Activated T-cell treated with anti-CD3 and anti-CD28 coated beads for 48 hours (primary cell): ENCODE measurements at places on chromosomes 2 and 18.

DNA sequence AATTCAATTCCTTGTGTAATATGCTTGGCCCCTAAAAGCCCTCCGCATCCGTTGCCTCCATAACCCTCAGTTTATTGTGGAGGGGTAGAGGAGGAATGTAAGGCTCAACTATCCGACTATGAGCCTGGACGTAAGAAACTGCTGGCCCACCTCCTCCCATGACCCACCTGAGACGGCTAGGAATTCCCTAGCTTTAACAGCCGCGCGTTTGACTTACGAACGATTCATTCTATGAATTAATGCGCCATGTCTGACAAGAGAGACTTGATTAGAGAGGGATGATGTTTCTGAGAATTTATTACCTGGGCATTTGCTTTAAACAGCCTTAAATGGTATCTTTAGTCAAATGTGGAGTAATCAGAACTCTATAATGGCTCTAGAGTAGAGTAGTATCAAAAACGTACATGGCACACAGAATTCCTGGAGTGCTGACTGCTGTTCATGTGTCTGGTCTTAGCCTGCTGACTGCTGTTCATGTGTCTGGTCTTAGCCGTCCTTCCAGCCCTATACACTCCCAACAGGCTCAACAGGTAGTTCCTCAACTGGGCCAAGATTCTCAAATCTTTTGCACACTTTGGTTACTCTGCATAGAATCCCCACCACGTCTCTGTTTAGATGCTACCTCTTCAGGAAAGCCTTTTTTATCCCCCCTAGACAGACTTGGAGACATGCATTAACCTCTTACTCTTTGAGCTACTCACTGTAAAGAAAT is 899 bp upstream of the GFPT1 start:
- no peak for DNase-seq

GRCh38 chr2:85245891-85246290 is 81.9 kb downstream of the TGOLN2 start:
- DNase-seq, result no peak

DNA sequence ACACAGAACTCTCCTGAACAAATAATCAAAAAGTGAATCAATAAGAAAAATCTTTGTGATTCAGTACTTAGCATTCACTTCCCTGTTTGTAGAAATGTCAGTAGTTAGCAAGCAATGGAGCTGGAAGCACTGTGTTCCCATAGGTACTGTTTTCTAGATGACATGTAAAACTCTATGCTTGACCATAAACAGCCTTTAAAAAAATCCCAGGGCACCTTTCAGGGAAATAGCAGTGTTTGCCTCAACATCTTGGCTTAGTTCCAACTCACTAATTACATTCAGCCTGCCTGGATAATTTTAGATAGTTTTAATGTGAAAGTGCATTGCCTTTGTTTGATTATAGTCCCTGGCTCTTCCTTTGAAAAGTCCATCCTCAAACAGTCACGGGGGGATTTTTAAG is 721.8 kb downstream of the ERBB4 start:
- DNase-seq, result no peak

DNA sequence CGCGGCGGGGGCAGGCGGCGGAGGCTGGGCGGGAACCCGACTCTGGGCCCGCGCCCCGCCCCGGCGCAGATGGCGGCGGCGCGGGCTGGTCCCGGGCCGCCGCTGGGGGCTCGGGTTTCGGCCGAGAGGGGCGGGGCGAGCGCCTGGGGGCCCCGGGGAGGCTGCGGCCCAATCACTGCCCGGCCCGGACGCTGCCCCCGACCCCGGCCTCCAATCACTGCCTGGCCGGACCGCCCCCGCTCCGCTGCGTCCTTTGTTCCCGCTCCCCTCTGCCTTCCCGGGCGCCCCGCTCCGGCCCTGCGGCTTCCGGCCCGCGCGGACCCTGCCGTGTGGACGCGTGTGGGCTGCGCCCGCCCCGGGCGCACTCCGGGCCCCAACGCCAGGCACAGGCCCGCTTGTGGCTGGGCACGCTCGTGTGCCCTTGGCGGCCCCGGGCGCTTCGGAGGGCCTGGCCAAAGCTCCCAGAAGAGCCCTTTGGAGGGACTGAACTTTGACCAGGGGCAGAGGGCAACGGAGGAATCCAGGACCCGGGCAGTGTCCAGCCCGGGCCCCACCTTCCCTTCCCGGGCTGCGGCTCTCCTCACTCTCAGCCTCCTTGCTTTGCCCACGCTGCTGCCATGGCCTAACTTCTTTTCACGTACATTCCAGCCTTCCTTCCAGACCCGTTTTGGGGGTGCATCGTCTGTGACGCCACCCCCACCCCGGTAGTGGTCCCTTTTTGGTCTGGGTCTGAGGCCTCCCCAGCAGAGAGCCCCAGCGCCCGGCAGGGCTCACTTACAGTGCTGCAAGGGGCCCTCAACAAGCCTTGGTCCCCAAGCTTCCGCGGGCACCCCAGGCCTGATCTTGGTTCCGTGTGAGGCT is 27.1 kb upstream of the PTMA start:
- no peak for DNase-seq
